ENCODE measurements at places on chromosomes 1 and 21.
A peak's percentile ranks its signal among the peaks of the same experiment; 100 is the strongest.

GRCh38 chr1:16605532-16606505, 7.5 kb downstream of the NBPF1 start:
- no peak for DNase-seq

GRCh38 chr1:246157516-246157915, 349.6 kb downstream of the SMYD3 start:
- DNase-seq, result no peak

DNA sequence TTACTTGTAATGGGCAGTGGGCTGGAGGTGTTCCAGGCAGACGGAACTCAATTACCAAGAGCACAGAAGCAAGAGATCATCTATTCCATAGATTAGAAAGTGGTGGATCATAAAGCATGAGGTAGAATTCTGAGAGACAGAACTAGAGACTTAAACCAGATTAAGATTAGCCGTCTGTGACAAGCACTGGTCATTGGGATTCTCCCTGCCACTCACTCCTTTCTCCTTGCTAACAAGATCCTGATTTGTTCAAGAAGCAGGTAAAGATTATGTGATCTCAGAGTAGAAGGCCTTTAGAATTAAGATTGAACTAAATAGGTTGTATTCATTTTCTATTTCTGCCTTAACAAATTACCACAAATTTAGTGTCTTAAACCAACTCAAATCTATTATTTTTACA, 1.5 kb upstream of the HSPA13 start:
- no peak for DNase-seq

DNA sequence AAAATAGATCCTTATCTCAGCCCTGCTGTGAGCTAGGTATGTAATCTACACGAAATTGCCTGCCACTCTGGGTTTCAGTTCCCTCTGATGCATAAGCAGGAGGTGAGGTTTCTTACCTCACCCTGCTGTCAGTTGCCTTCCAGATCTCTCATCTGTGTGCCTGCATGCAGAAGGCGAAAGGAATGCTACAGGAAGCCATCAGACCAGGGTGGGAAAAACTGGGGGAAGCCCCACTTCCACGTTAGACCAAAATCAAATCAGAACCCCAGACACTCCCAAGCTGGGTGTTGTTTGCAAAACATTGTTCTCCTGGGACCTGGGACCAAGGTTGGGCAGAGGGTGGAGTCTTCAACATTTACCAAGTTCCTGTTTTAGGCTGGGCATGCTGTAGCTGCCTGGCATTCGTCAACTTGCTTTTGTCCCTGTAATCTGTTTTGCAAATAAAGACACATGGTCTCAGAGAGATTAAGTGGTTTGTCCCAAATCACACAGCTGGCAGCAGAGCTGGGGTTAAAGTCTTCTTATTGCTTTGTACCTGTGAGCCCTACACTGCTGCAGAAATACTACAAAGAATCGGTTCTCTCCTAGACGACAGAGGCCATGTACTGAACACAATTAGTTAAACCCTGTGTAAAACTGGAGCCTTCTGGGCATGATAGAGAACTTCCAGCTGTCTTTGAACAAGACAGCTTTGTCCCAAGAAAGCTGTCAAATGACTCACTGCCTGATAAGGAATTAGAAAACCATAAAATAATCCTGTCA, 389.7 kb upstream of the RUNX1 start:
- DNase-seq, result peak; percentile 29

DNA sequence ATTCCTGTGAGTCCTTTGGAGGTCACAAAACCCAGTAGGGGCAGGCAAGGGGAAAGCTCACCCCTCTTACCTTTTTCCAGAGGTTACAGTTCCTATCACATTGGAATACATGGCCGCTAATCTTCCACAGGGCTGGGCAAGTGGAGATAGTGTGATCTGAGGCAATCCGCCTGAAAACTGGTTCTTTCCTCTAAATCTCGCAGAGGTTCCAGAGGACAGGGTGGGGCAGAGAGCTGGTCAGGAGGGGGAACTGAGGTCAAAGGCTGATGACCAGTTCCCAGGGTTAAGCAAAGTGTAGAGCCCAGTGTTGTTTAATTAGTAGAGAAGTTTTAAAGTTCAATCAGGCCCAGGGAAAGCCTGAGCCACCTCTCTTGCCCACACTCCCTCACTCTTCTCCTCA, at the start of gene SERPINC1:
SERPINC1 (minus strand) TSS at position 179 of the 400 bp plus-strand sequence; CDS start at position 111, 68 bp downstream.
- no peak for DNase-seq

DNA sequence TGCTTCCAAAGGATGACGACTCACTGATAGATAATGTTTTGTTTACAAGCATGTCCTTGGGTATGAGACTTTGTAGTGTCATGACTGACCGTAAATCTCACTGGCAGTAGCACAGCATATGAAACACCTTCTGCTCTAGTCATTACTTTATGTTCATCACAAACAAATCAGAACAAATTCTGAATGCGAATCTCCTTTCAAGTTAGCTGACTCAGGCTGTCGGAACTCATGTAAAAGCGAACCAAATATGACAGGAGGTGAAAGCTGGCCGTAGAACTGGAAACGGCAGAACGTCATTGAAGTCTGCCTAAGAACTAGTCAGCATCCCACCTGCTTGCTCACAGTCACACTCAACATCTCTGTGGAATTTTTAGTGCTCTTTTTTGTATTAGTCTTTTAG, 143.9 kb downstream of the RGS7 start:
- no peak for DNase-seq
